ENCODE measurements at places on chromosomes 3 and 15.

DNA sequence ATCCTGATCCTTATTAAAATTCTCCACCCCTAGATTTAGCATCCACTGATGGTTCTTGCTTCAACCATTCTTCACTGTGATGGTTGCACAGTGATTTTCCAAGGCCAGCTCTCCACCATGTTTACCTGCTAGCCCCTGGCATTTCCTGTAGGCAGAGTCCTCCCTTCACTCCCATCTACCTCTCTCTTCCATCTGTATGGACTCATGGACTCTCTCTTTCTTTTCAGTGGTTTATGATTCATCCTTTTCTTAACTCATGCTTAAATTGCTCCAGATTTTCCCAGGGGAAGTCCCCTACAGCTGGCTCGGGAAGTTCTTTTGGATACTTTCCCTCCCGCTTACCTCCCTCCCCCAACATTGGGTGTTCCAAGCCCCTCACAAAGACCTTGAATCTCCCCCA is 18.7 kb downstream of the TGM4 start:
- no peak for DNase-seq

DNA sequence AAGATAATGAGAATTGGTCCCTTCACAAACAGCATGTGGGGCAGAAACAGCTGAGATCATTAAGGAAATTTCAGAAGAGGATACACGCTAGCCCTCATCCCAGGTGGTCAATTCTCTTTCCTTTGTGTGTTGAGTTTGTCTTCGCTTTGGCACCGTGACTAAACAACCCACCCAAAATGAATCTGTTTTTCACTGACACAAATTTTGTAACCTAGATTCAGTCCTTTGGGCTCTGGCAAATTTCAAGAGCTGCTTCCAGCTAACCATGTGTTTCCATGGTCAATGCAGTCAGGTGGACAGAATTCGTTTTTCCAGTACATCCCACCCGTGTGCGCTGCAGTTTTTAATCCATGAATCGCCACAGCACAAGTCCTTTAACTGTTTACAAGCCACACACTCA is 435.4 kb downstream of the WDR72 start:
- DNase-seq: no peak

- DNase-seq: peak; percentile 74
Measured at GRCh38 chr15:38555686-38556334, 8.8 kb downstream of the RASGRP1 start.

DNA sequence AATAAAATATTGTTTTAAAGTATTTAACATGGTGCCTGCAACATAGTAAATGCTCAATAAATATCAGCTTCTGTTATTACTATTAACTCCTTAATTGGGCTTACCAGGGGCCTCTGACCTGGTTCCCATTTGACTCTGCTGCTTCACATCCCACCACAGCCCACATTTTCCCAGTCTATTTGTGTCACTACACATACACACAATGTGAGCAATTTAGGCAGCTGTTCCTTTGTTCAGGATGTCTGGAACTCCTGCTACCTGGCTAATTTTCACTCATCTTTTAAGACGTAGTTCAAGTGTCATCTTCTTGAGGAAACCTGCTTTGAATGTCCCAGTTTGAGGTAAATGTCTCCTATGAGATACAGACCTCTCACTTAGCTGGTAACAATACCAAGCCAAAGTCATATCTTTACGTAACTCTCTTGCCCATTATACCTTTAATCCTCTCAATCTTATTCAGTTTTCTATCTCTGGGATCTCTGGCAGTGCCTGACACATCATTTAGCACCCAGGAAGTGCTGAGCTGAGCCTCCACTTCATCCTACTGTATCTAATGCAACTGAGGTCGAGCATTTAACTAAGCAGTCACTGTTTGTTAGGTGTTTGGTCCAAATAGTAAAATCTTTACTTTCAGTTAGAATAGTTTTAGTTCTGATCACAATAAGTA is 4.4 kb downstream of the TGFBR2 start:
- DNase-seq: no peak

GRCh38 chr15:92523176-92523575 is 129.5 kb downstream of the ST8SIA2 start:
- DNase-seq: no peak

DNA sequence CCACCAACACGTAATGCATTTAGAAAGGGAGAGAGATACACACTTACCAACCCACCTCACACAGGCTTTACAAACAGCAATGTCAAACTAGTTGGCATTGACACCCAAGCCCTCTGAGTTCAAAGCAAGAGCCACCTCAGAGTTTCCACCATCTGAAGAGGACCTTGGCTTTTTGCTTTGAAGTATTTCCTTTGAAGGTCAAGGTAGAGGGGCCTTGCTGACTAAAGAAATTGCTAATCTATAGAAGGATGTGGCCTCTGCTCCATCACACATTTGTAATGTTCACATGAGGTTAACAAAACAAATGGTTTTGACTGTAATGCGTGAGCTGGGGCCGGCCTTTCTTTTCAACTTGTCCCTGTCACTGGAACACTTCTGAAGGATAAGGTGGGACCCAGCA is 117.7 kb downstream of the POLR2M start:
- no peak for DNase-seq

DNA sequence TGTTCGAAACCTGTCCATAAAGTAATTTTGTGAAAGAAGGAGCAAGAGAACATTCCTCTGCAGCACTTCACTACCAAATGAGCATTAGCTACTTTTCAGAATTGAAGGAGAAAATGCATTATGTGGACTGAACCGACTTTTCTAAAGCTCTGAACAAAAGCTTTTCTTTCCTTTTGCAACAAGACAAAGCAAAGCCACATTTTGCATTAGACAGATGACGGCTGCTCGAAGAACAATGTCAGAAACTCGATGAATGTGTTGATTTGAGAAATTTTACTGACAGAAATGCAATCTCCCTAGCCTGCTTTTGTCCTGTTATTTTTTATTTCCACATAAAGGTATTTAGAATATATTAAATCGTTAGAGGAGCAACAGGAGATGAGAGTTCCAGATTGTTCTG is 44.4 kb downstream of the AGTR1 start:
- no peak for DNase-seq

- no peak for DNase-seq
Measured at GRCh38 chr3:120903221-120903620, 4.8 kb upstream of the STXBP5L start.

- no peak for DNase-seq
Measured at GRCh38 chr3:46711760-46712159, 5.9 kb downstream of the PRSS50 start.

GRCh38 chr3:194273743-194274310 is 77.3 kb downstream of the CPN2 start:
- DNase-seq: no peak

DNA sequence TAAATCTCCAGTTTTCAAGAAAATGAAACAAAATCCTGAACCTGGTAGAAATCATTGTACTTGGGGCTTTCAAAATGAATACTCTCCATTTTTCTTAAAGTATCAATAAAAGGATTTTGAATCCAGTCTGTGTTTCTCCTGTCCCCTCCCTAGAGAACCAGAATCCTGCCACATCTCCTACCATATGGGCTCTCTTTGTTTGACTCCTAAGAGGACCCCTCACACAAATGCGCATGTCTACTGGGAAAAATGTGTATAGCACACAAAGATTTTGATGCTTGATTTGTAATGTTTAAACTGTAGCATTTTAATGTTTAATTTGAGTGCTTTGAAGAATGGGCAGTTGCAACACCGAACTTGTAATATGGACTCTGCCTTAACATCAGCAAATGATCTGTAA is 25.9 kb downstream of the LRRC3B start:
- no peak for DNase-seq

DNA sequence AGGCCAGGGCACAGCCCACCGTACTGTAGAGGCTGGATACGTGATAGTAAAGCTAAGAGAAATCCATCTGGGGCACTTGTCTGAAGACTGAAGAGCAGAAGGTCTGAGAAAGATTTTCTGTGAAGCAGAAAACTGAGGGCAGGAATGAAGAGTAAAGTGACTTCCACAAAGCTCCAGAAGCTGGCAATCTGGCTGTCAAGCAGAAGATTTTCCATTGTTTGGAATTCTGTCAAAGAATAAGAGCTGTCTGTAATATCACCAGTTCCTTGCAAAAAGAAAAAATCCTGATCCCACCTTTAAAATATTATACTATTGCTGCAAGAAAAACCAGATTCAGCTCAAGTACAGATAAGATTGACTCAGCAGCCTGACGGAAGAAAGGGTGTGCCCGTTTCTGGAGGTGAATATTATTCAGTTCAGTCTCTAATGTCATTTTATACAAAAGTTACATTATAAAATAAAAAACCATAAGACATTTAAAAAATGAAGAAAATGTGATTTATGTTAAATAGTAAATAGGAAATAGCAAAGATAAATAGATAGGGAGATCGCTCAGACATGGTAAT is 550.4 kb upstream of the SGO1 start:
- DNase-seq: no peak

GRCh38 chr15:42100021-42100800 is 5.8 kb upstream of the PLA2G4D start:
- no peak for DNase-seq

Data from CD4-positive, alpha-beta T cell treated with Interleukin-15 for 4 hours (primary cell).